ENCODE measurements at places on chromosomes 5 and 9. TPM values are rescaled to one million over a fixed set of nuclear protein-coding genes. Genes with fewer than 3 reads are reported as not detected.

The FIBCD1 gene
- 10.7 TPM for total RNA-seq

The ACTL7A gene
- not detected for total RNA-seq

The CA9 gene
- 181 TPM for total RNA-seq

The SLU7 gene
- total RNA-seq, result 30.4 TPM
